Left lobe of liver (tissue), 2 donors: ENCODE measurements at places on chromosomes 12 and 14. TPM values are rescaled to one million over a fixed set of nuclear protein-coding genes. Genes with fewer than 3 reads are reported as not detected.

- DNase-seq = peak; percentile 95
Observed at GRCh38 chr14:100375963-100376735, 53.0 kb downstream of the SLC25A47 start.

- no peak for DNase-seq
Observed at GRCh38 chr12:32462908-32463307, 63.5 kb downstream of the FGD4 start.

DNA sequence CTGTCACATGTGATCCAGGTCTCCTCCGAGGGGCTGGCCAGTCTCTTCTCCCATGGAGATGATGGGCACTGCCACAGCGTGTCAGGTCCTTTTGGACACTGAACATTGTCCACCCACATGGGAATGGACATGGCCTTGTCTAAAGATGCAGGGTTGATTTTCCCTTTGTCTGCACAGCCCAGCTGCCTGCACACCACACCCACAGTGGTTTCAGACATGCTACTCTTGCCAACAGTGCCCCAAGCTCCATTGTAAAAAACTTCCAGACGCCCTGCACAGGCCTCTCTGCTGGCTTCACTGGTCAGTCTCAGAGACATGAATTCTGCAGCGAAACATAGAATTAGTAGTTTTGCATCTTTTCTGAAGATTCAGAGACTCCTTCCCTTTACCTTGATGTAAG, 18.5 kb downstream of the CD163 start:
- no peak for DNase-seq

GRCh38 chr14:79242666-79243065, 968.6 kb downstream of the DIO2 start:
- DNase-seq = no peak

- DNase-seq = no peak
Observed at GRCh38 chr12:22044391-22044790, 1.6 kb upstream of the CMAS start.

DNA sequence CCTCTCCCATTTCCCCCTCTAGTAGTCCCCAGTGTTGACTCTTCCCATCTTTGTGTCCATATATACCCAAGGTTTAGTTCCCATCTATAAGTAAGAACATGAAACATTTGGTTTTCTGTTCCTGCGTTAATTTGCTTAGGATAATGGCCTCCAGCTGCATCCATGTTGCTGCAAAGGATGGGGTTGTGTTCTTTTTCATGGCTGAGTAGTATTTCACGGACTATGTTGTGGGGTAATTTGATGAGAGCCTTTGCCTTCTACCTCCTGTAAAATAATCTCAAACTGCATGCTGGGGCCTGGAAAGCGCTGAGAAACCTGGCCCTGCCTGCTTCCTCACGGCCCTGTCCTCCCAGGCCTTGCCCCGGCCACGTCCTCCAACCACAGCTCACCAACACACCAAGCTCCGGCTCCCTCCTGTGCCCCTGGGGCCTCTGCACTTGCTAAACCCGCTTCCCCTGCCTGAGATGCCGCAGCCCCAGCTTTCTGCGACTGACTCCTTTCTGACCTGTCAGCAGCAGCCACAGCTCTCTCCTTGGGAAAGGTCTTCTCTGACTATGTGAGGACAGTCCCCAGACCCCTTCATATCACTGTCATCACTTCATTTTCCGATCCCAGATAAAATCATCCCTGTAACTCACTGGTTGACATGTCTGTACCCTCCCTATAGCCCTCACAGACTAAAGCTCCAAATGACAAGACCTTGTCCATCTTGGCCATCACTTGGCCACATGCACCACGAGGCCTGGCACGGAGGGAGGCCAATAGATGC, 19.8 kb downstream of the ITPK1 start:
- no peak for DNase-seq

- no peak for DNase-seq
Observed at GRCh38 chr12:125076103-125076502, 10.9 kb downstream of the AACS start.

DNA sequence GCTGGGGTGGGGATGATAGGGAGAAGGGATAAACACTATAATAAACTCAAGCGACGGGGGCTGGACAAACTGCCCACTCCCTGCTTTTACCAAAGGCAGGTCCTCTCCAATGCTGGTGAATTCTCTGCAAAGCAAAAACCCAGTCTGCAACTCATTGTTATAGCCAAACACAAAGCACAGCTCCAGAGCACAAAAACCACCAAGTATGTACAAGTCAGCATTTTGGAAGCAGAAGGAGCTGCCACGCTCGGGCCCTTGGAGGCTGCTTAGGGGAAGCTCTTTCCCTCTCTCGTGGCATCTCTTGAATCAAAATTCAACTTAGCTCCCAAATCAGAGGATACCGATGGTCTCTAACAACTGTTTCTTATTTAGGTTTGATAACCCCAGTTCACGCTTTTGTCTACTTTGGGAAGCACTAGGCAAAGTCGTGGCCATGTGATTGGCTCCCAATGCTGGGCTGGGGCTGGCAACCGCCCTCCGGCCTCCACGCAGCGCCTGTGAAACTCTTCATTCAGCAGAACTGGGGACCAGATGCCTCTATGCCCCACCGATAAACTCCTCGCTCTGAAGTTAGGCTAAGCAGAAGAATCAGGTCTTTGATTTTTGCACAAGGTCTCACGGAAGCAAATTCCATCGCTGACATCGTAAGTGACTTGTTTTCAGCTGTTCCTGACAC, 158.5 kb upstream of the FOXN3 start:
- no peak for DNase-seq

GRCh38 chr12:115205755-115206308, 521.9 kb upstream of the TBX3 start:
- no peak for DNase-seq

- DNase-seq = no peak
Observed at GRCh38 chr12:118368821-118369220, 3.9 kb downstream of the TAOK3 start.

DNA sequence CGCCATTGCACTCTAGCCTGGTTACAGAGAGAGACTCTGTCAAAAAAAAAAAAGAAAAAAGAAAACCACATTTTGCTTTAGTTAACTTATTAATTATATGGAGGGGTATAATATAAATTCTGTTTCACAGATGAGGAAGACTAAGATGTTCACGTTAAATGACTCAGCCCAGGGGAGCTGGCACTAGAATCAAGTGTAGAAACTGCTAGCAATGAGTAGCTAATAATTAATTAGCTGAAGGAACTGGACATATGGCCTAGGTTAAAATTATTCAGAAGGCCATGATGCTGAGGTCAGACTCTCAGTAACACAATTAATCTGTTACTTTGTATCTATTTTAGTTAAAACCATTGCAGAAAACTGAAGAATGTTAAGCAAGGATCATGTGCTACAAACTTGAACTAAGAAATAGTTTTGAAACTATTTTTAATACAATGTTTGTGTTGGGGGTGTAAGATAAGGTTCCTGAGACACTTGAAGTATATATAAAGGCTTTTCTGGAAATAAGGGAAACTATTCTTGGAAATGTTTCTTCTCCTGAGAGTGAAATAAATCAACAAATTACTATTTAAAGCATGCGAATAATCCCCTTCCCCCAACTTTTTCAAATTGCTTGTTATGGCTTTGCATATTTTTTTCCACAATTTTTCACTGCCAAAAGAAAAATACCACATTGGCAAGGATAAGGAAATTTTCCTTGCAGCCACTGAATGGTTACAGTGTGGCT, 589.3 kb downstream of the SOX5 start:
- no peak for DNase-seq

- DNase-seq = no peak
Observed at GRCh38 chr12:19546611-19547162, 107.4 kb downstream of the AEBP2 start.

Gene KRT6C
- not detected for total RNA-seq

Gene MAP1LC3B2
- not detected for total RNA-seq

Gene MDGA2
- not detected for total RNA-seq

DNA sequence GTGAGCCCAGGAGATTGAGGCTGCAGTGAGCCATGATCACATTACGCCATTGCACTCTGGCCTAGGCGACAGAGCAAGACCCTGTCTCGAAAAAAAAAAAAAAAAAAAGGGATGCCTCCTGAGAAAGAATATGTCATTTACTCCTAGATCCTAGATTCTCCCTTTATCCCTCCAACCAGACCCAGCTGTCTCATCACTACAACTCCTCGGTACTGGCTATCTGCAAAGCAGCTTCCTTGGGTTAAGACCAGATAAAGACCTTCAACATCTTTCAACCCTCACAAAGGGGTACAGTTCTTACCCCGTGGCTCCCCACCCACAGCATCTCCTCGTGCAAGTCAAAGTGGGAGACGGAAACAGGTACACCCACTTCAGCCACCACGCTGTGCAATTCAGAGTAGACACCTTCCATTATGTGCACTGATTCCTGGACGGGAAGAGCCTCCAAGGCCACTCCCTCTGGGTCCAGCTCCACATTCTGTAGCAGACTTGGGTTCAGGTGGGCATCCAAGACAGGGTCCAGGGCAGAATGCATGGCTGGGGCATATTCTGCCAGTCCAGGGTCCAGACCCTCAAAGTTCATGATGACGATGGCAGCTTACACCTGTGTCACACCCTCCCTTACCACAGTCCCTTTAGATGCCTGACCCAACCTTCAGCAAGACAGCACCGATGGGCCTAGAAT, 1.1 kb downstream of the PAN2 start:
- DNase-seq = no peak

GRCh38 chr12:38431921-38432320, 115.3 kb downstream of the ALG10B start:
- DNase-seq = no peak

DNA sequence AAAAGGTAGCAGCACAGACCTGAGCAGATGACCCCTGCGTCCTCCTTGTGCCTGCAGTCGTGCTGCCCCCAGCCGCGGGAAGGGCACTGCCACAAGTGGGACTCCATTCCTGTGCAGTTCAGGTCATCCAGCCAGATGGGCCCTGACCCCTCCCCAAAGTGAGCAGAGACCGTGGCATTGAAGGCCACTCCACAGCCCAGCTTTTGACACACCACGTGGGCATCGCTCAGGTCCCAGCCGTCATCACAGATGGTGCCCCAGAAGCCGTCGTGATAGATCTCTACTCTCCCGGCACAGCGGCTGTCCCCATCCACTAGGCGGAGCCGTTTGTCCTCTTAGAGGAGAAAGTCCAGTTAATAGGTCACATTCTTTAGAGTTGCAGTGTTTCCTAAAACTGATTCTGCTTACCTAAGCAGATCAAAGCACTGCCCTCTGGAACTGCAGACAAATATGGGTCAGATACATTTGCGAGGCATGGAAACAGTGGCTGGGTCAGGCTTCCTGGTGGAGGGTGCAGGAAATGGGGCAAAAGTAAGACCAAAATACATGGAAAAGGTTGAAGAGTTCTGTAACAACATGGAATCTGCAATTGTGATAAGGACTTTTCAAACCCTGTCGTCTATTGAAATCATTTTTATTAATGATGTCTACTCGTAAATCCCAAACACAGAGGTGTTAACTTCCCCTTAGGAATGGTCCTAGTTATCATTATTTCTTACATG, 69.4 kb downstream of the CD163L1 start:
- peak; percentile 77 for DNase-seq

GRCh38 chr14:77498984-77499527, 440 bp upstream of the ISM2 start:
- DNase-seq = peak; percentile 40

Gene CLEC2A
- not detected for total RNA-seq

GRCh38 chr12:47473091-47473490, 232.7 kb downstream of the RPAP3 start:
- DNase-seq = no peak

DNA sequence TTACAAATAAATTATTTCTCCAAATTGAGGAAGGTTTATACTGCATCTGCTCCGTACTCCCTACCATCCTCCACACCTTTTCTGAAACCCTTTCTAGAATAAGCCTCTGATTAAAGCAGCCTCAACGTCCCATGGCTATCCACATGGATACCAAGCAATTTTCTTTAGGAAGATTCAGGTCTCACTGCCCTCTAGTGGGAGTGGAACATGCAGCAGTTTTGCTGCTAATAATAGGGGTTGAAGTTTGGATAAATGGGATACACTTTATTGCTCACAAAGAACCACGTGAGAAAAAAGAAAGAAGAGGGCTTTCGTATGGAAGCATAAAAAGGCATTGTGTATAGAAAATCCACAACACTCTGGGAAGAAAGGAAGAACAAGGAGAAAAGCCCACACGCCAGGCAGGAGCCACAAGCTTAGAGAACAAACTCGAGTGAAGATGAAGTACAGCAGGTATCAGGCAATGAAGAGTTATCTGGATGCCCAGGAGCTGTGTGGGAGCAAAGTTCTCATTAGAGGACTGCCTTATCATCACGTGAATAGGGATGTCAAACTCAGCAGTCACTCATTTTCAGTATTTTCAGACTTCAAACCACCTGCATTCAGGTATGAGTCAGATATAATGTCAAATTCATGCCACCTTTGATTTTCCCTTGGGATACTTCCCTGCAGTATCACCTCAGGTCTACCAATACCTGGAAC, 45.8 kb downstream of the CCER1 start:
- no peak for DNase-seq

DNA sequence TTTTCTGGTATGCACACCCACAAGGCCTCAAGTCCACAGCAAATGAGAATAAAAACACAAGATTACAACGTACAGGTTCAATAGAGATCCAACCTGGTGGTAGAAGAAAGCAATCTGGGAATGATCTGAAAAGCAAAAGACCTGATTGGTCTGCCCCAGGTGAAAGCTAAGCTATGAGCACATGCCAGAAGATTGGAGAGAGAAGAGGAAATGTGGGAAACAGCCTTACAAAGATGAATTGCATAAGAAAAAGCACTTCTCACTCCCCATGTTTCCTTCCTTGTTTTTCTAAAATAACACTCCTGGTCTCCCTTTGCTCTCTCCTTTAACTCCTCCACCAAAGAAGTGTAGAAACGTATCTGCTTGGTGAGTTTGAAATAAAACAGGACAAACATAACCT, 77.3 kb upstream of the ANO6 start:
- no peak for DNase-seq

DNA sequence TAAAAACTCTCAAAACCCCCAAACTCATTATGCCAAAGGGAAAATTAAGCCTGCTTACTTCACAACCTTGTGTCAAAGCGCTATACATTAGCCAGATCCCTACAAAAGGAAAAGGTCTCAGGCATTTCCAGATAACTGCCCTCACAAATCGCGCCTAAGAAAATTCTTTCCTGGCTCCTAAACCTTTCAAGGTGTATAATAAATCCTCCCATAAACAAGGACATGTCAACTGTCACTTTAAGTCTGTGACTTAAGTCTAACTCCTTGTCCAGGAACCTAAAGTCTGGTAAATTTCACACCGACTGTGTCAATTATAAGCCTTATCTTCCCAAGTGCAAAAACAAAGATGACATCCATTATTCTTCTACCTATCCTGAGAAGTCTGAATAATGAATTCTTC, 4.3 kb upstream of the ETFBKMT start:
- no peak for DNase-seq

DNA sequence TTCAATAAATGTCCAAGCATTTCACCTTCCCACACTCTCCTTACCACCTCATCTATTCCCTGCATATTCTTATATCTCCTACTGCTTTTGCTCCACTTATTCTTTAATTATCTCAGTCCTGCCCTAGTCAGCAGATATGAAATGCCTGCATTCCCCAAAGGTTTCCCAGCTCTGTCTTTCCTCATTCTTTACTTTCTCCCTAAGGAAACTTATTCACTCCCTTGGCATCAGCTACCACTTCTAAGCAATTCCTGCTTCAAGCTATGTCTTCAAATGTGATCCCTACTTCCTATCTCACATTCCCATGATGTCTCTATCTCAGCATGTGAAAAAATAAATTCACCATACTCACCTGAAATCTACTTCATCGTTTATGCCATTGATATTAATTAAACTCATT, 111.8 kb downstream of the CAPZA3 start:
- no peak for DNase-seq

Gene NOC4L
- 9.9 TPM for total RNA-seq

Gene RNF212B
- total RNA-seq = not detected
